ENCODE measurements at places on chromosomes 1 and 21. TPM values are rescaled to one million over a fixed set of nuclear protein-coding genes. Genes with fewer than 3 reads are reported as not detected.

DNA sequence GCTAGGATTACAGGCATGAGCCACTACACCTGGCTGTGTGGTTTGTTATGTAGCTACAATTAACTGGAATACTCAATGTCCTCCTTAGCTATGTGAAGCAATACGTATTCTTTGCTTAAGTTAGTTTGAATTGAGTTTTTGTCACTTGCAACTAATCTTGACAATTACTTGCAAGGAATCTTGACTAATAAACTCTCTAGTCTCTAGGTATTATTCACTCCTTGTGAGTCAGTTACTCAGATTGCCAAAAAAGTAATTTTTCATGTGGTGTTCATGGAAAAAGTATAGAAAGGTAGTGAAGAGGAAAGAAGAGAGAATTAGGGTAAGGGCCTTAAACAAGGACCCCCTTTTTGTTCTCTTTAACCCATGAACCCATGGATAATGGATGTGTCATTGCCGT lies 7.6 kb upstream of the SNX27 start:
- DNase-seq, result no peak

GRCh38 chr1:4694492-4694891 lies 40.1 kb downstream of the AJAP1 start:
- DNase-seq, result no peak

- peak; percentile 71 for DNase-seq
Observed at GRCh38 chr1:153697191-153698019, 18.9 kb downstream of the NPR1 start.

DNA sequence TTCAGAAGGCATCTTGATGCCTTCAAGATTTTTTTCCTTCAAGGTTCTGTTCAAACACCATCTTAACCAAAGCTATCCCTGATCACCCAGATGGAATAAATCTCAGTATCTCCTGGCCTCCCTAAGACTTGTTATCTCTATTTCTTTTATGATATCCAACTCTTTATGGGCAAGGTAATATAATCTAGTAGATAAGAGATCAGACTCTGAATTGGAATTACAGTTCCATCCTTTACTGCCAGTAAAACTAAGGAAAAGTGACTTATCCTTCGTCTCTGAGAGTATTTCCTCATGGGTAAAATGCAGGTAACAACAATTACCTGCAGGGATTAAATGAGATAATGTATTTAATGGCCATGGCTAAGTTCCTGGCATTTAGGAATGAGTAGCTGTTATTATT lies 445.0 kb upstream of the DAB1 start:
- no peak for DNase-seq

GRCh38 chr21:34498623-34499022 lies 13.4 kb downstream of the KCNE1 start:
- no peak for DNase-seq

- DNase-seq, result no peak
Observed at GRCh38 chr21:27814226-27814625, 847.3 kb upstream of the ADAMTS5 start.

GRCh38 chr1:177948336-177948972 lies 21.4 kb downstream of the SEC16B start:
- DNase-seq, result peak; percentile 62

DNA sequence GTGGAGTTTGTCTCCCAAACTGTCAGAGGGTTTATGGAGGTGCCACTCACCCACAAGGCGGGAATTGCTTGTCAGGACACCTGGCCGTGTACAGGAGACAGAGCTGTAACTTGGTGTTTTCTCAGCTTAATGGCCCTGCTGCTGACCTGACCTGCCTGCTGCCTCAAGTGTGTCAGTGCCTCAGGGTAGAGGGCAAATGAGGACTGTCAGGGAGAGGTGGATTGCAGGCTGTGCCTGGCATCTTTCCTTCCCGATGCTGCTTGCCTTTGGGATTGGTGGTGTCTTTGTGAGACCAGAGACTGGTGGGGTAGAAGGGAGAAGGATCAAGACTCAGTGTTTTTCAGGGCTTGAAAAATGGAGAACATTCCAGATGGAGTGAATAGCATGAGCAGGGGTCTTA lies 31.4 kb downstream of the TMEM53 start:
- no peak for DNase-seq

DNA sequence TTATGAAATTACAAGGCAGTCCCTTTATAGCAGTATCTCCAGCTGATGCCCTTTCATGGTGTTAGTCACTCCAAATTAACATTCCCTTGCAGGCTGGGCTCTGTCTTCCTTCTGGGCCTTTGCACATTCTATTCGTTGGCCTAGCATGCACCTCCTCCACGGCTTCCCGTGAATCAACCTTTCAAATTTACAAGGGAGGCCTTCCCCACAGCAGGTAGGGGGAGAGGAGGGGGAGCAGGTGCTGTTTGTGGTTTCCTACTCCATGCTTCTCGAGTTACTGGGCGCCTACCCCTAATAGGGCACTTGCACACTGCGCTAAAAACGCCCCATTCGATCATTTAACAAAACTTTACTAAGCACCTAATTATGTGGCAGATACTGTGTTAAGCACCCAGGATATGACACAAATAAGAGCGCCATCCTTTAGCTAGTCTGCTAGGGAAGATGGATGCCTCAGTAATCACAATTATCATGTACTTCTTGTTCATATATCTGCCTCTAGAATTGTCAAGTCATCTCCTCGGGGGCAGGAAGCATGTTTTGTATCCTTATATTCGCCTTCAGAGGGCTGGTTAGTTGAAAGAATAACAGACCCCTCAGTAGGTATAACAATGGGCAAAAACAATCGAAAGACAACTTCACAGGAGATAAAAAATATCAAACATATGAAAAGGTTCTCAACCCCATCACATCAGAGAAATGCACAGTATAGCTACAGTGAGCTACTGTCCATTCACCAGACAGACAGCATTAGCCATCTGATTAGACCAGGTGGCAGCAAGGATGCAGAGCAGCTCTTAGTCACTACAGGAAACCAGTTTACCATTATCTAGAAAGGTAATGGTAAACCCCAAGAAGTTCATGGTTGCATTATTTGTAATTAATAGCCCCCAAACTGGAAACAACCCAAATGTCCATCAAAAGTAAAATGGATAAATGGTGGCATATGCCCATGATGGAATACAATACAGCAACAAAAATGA lies 1.7 kb upstream of the ADAR start:
- peak; percentile 50 for DNase-seq

- DNase-seq, result no peak
Observed at GRCh38 chr1:7589080-7589735, 181.9 kb upstream of the VAMP3 start.

DNA sequence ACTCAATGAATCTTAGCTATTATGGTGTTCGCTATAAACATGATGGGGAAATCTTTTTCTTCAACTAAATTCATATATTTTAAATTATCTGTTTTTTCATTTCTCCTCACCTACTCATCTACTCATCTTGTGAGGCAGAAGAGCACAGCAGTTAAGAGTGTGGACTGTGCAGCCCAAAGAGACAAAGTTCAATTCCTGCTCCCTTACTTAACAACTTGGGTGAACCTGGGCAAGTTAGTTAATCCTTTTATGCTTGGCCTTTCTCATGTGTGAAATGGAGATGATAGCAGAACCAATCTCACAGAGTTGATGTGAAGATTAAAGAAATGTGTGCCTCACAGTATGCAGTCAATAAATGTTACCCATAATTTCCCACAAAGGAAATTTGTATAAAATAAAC lies 168.2 kb downstream of the GPATCH2 start:
- no peak for DNase-seq

DNA sequence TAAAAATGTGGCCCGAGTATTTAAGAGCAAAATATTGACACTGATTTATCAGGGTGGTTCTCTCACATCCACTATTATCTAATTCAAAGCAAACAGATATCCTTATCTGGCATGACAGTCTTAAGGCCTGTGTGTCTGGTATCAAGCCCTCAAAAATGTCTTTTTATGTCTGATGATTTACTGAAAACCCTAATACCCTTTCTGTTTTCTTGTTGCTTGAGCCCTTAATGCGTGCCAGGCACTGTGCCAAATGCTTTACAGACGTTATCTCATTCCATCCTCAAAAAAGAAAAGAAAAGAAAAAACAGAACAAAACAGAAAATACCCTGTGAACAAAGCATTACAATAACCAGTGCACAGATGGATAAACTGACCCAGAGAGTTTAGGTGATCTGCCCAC lies 5.7 kb downstream of the DUSP23 start:
- DNase-seq, result no peak

- DNase-seq, result peak; percentile 94
Observed at GRCh38 chr1:151945725-151946722, 36.7 kb upstream of the THEM4 start.

GRCh38 chr21:15255261-15255660 lies 190.5 kb upstream of the NRIP1 start:
- DNase-seq, result no peak

GRCh38 chr1:83547901-83548300 lies 451.0 kb downstream of the TTLL7 start:
- no peak for DNase-seq

- DNase-seq, result peak; percentile 88
Observed at GRCh38 chr1:205273551-205273982, 45.8 kb downstream of the TMCC2 start.

- no peak for DNase-seq
Observed at GRCh38 chr1:220226752-220227151, 45.5 kb downstream of the RAB3GAP2 start.

DNA sequence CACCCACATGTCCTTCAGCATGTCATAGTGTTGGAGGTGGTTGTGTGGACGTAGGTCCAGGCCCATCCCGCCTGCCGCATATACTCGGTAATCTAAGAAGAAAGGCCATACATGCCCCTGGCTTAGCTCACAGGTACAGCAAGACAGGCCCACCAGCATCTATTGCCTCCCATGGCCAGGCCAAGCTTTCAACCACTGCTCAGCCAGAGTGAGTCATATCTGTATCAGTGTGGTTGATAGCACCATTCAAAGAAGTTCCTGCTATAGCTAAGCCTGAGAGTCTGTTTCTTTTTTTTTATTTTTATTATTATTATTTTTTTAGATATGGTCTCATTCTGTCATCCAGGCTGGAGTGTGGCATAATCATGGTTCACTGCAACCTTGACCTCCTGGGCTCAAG lies 17.0 kb downstream of the KLHDC8A start:
- DNase-seq, result no peak

DNA sequence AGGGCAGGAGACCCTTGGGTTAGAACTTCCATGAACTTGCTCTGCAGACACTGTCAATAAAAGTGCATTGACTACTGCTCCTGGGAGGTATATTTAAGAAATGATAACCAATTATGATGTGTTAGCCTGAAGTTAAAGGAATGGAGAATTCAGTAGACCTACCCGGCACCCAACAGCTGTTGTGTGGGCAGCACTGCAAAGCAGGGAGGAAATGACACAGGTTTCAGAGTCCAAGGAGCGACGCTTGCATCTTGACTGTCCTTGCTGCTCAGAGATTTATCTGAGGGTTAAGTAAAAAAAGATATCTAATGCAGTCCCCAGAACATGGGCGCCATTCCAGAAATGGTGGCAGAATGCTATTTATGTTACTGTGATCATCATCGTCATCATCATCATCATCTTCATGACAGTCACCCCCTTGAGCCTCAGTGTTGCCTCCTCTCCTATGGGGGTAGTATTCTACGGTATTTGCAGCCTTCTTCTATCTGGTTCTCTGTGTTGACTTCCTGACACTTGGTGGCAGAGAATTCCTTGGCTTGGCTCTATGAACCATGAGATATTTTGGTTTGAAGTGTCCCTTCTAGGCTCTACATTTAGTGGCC lies 225.9 kb downstream of the KAZN start:
- DNase-seq, result no peak

DNA sequence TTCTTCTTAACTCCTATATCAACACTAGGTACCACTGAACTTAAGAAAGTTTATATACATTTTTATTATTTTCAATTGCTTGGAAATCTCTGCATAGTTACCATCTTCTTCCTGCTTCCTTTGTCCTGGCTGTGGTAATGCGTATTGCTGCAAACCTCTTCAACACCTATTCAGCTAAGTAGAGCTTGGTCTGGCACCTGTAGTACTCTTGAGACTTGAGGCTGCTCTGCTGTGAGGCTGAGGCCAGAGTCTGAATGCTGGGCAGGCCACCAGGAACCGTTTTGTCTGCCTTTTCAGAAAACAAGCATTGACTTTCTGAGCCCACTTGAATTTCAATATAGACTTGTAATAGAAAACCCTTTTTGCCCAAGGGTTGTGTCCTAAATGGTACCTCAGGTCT lies 52.0 kb upstream of the RGS2 start:
- DNase-seq, result no peak

DNA sequence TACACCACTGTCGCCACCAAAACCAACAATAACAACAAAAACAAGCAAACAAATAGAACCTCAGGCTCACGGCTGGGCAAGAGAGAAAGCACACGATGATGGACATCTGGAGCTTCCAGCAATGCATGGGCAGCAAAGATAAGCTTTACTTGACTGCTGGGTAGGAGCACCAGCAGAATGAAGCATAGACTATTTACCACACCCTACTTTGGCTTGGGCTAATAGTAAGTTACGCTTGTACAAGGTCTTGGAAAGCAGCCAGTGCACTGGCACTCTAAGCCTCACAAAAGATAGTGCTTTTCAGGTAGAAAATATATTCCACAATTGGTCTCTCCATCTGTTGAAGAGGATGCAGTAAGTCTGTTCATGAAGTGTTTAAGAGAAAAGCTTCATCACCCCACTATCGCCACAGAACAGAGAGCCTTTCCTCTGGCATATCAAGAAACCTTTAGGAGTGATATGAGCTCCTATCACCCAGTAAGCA lies 13.6 kb downstream of the ADIPOR1 start:
- DNase-seq, result no peak

DNA sequence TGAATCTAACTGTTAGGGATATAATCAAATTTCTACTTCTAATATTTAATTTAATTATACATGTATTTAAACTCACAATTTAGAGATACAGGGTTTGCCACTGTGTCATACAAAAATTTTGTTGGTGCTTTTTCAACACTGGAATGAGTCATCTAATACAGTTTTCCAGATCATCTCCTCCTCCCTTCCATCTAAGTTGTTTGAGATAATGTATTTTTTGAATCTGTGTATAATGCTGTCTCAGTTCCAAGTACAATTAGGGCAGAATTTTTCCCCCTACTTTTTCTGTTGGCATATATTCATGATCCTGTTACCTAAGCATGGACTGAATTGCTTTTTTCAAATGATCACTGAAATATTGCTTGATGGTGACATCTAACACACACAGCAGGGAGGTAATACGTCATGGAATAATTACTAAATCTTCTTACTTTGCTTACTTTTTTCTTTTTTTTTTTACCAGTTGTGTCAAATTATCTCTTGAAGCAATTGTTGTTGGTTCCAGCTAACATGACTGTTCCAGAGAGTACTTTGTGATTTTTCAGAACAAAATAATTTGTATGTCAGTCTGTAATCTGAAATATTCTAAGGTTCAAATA lies 146.0 kb downstream of the MAGI3 start:
- DNase-seq, result peak; percentile 13

- no peak for DNase-seq
Observed at GRCh38 chr21:23574932-23575331, 2032.3 kb downstream of the MRPL39 start.

The ASAP3 gene
- 5.7 TPM for total RNA-seq

The PALMD gene
- 2.7 TPM for total RNA-seq

The GCSAML gene
- 3.8 TPM for total RNA-seq

The BEND5 gene
- total RNA-seq, result 3.1 TPM

The RBBP4 gene
- 152 TPM for total RNA-seq

The SPATA1 gene
- total RNA-seq, result 0.24 TPM

The LCE2B gene
- not detected for total RNA-seq

The LCK gene
- total RNA-seq, result not detected

The PRRX1 gene
- 2.7 TPM for total RNA-seq

The S100B gene
- total RNA-seq, result 0.23 TPM
